Activated effector memory CD4-positive, alpha-beta T cell treated with anti-CD3 and anti-CD28 coated beads, Interleukin-2, amount 50 U/mL, for 16 hours (primary cell): ENCODE measurements at places on chromosomes 6 and 20.

GRCh38 chr6:17169291-17169690, 67.4 kb downstream of the STMND1 start:
- no peak for DNase-seq

DNA sequence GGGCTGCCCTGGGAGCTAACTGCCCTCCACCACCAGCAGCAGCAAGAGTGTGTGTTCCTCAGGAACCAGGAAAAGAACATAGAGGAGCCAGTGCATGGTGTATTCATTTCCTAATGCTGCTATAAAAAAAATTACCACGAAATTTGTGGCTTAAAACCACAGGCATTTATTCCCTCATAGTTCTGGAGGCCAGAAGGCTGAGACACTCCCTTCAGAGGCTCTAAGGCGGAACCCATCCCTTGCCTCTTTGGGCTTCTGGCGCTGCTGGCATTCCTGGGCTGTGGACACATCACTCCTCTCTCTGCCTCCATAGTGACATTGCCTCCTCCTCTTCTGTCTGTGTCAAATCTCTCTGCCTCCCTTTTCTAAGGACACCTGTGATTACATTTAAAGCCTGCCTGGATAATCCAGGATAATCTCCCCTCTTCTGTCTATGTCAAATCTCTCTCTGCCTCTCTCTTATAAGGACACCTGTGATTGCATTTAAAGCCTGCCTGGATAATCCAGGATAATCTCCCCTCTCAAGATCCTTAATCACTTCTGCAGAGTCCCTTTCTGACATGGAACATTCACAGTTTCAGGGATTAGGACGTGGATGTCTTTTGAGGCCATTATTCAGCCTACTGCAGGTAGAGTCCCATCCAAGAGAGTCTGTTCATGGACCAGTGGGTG, 54.7 kb downstream of the NDUFAF5 start:
- DNase-seq = no peak

- no peak for DNase-seq
These were observed 41.7 kb downstream of the SLC9A8 start for GRCh38 chr20:49854190-49854875.

GRCh38 chr6:153210083-153210482, 79.0 kb upstream of the RGS17 start:
- DNase-seq = no peak

GRCh38 chr20:59923514-59923913, 9.9 kb downstream of the SYCP2 start:
- no peak for DNase-seq

DNA sequence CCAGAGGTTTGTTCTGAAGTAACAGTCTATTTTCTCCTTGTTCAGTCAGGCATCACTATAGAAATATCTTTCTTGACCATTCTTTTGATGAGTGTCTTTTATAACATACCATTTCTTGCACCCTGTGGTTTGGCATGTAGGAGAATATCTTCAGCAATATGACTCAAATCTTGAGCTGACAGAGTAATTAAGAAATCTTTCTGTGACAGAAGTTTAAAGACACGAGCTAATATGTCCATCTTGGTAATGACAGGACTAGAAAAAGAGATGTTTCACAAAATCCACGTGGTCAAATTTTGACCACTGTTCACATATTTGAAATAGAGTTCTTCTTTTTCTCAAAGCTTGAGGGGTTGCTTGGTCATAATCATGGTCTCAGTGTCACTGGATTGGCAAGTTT, 149.9 kb downstream of the MYB start:
- DNase-seq = no peak

DNA sequence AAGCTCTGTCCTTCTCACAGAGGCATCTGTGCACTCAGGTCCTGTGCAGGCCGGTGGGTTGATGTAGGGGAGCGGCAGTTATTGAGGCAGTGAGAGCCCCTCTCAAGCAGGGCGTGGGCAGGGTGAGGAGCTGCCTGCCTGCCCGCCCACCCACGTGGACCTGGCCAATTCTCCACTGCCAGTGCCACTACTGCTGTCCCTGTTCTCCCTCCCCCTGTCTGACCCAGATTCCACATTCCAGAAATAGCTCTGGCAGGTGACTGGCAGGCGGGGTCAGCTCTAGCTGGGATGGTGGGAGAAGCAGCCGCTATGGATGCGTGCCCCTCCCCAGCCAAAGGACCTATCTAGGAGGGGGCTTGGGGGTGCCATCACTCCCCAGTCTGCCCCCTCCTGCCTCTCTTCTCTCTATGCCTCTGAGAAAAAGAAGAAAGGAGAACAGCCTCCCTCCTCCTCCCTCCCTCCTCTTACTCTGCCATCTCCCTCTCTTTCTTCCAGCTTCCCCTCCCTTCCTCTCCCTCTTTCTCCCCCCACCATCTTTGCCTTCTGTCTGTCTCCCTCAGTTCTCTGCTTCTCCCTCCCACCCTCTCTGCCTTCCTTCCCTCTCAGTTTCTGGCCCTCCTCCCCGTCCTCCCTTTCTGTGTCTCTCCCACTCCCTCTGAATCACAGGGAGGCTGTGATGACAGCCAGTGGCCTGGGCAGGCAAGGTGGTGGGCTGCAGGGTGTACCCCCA, 86.5 kb upstream of the MYL9 start:
- no peak for DNase-seq

DNA sequence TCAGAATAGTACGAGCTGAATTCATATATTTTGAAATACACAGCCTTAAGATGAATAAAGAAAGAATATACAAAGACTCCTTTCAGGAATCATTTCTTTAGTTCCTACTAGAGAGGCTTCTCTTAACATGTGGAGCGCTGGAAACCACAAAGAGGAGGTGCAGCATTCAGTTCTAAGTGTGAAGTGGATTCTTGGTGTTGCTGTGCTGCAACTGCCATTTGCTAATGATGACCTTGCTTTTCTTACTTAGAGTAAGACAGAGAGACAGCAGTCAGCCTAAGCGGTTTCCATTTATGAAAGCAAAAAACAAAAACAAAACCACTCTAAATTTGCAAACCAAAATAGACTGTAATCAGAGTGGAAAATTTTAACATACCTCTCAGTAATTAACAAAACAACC, 629.0 kb downstream of the EPHA7 start:
- no peak for DNase-seq

GRCh38 chr20:49668181-49668877, 45.3 kb downstream of the B4GALT5 start:
- peak; percentile 86 for DNase-seq

GRCh38 chr6:144597511-144597910, 312.4 kb downstream of the UTRN start:
- no peak for DNase-seq

GRCh38 chr6:159053781-159054398, 9.1 kb upstream of the TAGAP start:
- DNase-seq = no peak

DNA sequence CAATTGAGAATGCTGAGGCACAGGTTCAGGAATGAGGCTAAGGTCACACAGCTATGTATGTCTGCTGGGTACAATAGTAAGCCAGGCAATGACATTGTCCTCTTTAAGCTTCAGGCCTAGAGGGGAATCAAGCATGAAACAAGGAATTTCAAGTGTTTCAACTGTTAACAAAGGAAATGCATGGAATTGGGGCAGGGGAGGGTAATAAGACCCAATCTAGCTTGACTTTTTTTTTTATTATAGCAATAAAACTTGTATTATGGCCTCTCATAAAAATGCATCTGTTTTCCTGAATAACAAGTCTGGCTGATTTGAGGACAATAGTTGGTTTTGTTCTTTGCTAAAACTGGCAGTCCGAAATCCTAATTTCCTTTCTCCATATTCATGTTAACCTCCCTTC, 336.7 kb downstream of the CBLN4 start:
- DNase-seq = no peak

GRCh38 chr20:49636447-49636846, 68.5 kb upstream of the PTGIS start:
- DNase-seq = no peak

GRCh38 chr20:21049305-21049828, 56.8 kb downstream of the LINC00237 start:
- no peak for DNase-seq

GRCh38 chr20:61023612-61024011, 228.4 kb upstream of the CDH4 start:
- no peak for DNase-seq

DNA sequence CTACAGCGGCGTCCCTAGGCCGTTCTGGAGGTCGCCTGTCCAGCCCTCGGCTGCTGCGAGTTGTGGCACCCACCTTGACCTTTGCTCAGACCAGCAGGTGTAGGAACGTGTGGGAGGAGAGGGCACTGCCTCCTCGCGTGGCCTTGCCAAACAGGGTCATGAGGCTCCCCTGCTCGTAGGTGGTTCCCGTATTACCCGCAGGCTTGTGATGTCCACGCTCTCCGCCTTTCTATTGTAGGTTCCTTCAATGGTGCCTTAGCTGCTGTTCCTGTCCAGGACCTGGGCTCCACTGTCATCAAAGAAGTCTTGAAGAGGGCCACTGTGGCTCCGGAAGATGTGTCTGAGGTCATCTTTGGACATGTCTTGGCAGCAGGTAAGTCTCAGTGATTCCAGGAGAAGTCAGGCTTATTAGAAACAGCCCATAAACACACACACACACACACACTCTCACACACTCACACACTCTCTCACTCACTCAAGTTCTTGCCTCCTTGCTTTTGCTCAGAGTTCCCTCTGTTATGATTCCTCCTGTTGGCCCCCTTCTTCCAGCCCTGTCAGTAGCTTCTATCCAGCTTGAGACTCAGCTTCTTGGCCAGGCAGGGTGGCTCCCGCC, 942 bp downstream of the ACAT2 start:
- DNase-seq = peak; percentile 77

- no peak for DNase-seq
These were observed 153.8 kb downstream of the ERMARD start for GRCh38 chr6:169905041-169905807.

GRCh38 chr20:36447101-36447500, 94.2 kb upstream of the MYL9 start:
- no peak for DNase-seq

GRCh38 chr6:26223650-26224546, 136.7 kb downstream of the HFE start:
- DNase-seq = peak; percentile 85

GRCh38 chr20:12744037-12744436, 264.7 kb upstream of the SPTLC3 start:
- DNase-seq = no peak

DNA sequence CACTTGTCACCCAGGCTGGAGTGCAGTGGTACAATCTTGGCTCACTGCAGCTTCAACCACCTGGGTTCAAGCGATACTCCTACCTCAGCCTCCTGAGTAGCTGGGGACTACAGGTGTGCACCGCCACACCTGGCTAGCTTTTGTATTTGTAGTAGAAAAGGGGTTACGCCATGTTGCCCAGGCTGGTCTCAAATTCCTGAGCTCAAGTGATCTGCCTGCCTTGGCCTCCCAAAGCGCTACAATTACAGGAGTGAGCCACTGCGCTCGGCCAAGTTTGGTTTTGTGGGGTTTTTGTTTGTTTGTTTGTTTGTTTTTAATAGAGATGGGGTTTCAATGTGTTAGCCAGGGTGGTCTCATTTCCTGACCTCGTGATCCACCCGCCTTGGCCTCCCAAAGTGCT, 12.3 kb downstream of the LOC128125822 start:
- no peak for DNase-seq

DNA sequence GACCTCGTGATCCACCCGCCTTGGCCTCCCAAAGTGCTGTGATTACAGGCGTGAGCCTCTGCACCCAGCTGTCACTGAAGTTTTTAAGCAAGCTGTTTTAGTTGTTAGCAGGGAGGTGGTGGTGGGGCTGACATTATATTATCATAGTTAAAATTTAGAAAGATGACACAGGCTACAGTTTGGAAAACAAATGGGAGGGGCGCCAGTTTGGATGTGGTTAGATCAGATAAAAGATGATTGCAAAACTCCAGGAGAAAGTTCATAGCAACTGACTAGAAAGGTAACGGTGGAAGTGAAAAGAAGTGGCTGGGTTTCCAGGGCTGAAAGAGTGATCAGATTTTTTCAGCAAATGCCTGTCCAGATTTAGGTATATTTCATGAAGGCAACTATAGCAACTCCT, 311.9 kb upstream of the CITED2 start:
- DNase-seq = no peak

- no peak for DNase-seq
These were observed 16.2 kb upstream of the BEND6 start for GRCh38 chr6:56938649-56939191.

DNA sequence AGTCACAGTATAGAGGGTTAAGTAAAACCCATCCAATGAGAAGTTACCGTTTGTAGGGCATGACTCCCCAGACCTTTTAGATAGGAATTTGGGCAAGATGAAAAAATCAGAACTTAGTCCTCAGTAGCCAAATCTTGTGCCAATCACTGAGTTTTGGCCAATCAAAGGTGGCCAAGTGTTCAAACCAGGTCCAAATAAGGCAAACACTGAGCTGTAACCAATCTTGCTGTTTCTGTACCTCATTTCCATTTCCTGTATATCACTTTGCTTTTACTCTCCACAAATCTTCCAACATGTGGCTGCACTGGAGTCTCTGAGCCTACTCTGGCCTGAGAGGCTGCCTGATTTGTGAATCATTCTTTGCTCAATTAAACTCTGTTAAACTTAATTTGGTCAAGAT, 81.8 kb upstream of the GPR6 start:
- DNase-seq = no peak

DNA sequence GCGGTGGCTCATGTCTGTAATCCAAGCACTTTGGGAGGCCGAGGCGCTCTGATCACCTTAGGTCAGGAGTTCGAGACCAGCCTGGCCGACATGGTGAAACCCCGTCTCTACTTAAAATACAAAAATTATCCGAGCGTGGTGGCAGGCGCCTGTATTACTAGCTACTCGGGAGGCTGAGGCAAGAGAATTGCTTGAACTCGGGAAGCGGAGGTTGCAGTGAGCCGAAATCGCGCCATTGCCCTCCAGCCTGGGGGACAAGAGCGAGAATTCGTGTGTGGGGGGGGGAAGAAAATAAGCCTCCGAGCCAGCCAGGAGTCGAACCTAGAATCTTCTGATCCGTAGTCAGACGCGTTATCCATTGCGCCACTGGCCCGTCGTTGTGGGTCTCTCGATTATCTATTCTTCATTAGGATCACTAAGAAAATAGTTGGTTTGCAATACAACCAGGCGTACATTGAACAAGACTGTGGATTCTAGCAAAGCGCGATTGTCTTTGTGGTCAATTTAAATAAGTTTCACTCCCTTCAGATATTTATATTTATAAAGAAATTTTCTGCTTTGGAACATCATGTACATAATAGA, 33.9 kb upstream of the PRSS16 start:
- no peak for DNase-seq

DNA sequence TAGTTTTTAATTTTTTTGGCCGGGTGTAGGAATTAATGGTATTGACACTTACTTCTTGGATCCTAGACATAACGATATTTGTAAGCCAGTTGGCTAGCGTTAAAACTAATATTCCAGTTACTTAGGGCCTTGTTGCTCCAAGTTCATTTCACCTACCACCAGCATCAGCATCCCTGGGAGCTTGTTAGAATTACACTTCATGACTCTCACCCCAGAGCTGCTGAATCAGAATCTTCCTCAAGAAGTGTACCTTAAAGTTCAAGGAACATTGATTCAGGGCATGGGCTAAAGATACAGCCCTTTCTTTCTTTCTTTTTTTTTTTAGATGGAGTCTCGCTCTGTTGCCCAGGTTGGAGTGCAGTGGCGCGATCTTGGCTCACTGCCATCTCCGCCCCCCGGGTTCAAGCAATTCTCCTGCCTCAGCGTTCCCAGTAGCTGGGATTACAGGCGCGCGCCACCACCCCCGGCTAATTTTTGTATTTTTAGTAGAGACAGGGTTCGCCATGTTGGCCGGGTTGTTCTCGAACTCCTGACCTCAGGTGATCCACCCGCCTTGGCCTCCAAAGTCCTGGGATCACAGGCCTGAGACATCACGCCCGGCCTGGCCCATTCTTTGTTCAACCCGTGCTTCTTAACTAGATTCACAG, 1.1 kb downstream of the SLX4IP start:
- DNase-seq = no peak

- DNase-seq = no peak
These were observed 318.7 kb downstream of the DOK5 start for GRCh38 chr20:54794110-54794509.
